ENCODE measurements at places on chromosomes 4 and X.

GRCh38 chr4:3374667-3375066, 67.1 kb upstream of the HGFAC start:
- no peak for DNase-seq

- no peak for DNase-seq
Observed at GRCh38 chr4:144809056-144809640, 163.2 kb downstream of the HHIP start.

- DNase-seq = no peak
Observed at GRCh38 chrX:72102126-72102525, 29.6 kb downstream of the RTL5 start.

DNA sequence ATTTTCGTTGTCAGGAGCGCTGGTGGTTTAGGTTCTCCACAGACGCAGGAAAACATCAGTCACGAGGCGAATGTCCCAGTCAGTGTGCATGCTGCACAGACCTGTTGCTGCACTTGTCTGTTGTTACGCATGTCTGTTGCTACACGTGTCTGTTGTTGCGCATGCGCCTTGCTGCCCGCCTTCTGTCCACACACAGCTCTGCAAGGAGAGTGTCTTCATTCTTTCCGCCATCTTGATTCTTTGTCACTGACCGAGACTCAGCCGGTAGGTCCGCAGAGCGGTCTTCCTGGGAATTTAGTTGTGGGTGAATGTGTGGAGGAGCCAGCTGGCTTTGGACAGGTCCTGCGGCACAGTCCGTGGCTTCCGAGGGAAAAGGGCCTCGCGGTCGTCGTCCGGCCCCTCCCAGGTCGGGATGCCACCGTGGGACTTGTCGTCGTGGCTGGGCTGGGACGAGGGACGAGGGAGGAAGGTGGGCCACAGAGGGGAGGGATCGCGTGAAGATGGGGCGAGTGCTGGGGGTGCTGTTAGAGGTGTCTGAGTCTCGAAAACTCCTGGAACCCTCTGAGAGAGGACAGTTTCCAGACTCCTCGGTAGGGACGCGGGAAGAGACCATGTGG, at the start of gene PAGE2B:
Gene PAGE2B (plus strand): TSS at position 180 of the 617 bp plus-strand sequence. CDS start 1,012 bp downstream, outside the sequence.
- DNase-seq = no peak

DNA sequence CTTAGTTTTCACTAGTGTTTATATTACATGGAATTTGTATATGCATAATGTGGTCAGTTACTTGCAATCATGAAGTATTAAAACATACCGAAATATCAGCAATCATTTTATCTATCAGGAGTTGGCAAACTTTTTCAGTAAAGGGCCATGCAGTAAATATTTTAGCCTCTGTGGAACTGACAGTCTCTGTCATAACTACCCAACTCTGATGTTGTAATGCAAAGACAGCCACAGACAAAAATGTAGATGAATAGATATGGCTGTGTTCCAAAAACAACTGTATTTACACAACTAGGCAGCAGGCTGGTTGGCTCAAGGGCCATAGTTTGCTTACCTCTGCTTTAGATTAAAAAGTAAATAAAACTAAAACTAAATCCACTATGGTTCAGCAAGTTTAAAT, 200.2 kb downstream of the HS3ST1 start:
- DNase-seq = no peak

DNA sequence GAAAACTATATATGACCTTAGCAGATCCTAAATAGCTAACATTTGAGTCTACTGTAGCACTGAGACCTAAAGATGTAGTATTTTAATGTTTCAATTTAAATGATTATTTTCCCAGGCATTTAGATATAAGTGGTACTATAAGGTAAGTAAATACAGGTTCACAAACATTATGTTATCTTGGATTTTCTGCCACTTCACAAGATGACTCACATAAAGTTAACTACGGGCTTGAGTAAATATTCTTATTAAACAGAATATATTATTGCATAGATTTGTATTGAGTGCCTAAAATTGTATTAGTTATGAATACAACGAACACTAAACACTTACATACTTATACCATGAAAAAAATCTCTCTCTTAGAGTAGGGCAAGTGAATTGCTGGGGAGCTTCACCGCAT, 34.2 kb upstream of the VCX3B start:
- no peak for DNase-seq

GRCh38 chr4:38920186-38920585, 52.6 kb downstream of the FAM114A1 start:
- no peak for DNase-seq

DNA sequence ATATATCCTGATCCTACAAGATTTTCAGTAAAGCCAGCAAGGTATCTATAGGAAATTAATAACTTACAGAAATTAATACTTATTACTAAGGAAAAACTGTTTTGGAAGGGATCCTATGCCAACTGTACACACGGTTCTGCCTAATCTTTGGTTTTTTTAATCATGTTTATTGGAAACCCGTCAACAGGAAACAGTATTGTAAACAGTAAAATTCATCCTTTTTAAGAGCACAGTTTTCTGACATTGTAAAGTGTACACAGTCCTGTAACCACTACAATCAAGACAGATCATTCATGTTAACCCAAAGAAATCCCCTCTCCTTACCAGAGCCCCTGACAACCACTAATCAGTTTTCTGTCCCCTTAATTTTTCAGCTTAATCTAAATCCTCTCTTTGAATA, 9.9 kb downstream of the ABCG2 start:
- DNase-seq = no peak

- DNase-seq = no peak
Observed at GRCh38 chr4:6586715-6587325, 11.8 kb downstream of the MAN2B2 start.

GRCh38 chrX:100830143-100830542, 10.0 kb downstream of the CSTF2 start:
- no peak for DNase-seq

DNA sequence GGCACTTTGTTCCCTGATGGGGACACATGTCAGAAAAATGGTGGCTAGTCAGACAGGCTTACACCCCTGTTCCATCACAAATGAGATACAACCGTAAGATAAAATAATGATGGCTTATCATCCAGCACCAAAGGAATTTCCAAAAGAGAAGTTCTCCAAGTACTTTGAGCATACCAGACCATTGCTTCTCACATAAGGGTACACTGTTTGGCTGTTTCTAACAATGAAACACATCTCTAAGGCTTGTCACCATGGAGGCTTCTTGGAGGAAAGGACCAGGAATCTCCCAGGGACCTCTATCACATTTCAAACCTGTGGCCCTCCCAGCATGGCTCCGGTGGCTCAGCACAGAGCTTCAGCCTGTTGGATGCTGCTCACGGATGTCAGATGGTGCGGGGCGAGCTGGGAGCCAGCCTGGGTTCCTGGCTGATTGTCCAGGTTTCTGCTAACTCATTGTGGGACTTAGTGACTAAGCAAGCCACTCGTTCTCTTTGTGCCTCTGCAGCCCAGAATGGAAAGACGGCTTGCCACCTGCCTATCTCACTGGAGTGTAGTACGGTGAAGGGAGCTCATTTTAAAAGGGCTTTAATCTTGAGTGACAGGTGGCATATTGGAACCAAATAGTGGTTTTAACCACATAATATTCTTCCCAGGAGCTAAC, 54.5 kb downstream of the FHDC1 start:
- DNase-seq = no peak

GRCh38 chr4:101649790-101650515, 140.6 kb upstream of the BANK1 start:
- peak; percentile 57 for DNase-seq

GRCh38 chrX:125210146-125210545, 109.5 kb upstream of the TEX13C start:
- DNase-seq = no peak

- no peak for DNase-seq
Observed at GRCh38 chr4:175791221-175791620, 20.8 kb downstream of the GPM6A start.

GRCh38 chr4:153022241-153022715, 86.2 kb downstream of the FHDC1 start:
- no peak for DNase-seq
